ENCODE measurements at places on chromosomes 16 and 17. TPM values are rescaled to one million over a fixed set of nuclear protein-coding genes. Genes with fewer than 3 reads are reported as not detected.
A peak's percentile ranks its signal among the peaks of the same experiment; 100 is the strongest.

The MSL1 gene
- 64.8 TPM for polyA plus RNA-seq

GRCh38 chr17:73650140-73650539, 5.9 kb upstream of the SDK2 start:
- DNase-seq, result peak; percentile 60

DNA sequence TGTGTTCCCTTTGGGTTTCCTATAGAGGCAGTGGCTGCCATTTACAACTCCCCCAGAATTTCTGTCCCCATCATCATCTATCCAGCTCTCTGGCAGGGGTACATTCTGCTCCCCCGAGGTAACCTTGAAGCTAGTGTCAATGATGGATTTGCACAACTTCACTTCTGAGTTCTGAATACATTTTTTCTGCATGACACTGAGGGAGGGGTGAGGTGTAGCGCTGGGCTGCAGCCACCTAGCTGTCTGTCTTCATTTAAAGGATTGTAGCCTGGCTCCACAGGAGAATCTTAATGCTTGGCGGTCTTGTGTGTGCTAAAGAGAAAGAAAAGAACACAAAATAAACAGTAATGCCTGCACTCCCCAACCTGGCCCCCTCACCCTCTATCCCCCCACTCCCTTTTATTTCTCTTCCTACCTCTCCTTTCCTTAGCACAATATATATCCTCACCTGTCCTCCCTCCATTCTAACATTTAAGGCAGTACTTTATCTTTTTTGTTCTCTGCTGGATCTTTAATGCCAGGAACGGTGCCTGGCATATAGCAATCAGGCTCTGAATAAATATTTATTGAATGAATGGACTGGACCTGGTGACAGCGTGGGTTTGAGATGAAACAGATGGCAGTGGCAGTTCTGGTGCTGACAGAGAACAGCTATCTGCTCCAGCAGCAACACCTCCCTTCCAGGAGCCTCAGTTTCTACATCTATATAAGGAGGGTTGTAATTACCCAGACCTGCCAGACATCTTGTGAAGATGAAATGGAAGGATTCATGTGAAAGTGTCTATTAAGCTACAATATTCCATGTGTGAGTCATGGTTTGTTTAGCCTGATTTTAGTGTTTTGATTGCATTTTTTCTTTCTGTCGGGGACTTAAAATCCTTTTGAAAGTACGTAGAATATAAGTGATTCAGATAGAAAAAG, 163.5 kb upstream of the CDH11 start:
- DNase-seq, result no peak

- peak; percentile 96 for DNase-seq
These were observed 42.1 kb downstream of the TBC1D16 start for GRCh38 chr17:79993390-79994227.

DNA sequence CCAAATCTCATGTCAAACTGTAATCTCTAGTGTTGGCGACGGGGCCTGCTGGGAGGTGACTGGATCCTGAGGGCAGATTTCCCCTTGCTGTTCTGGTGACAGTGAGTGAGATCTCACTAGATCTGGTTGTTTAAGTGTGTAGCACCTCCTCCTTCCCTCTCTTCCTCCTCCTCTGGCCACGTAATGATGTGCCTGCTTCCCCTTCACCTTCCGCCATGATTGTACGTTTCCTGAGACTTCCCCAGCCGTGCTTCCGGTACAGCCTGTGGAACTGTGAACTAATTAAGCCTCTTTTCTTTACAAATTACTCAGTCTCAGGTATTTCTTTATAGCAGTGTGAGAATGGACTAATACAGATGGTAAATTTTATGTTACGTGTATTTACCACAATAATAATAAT, 49.2 kb downstream of the METTL16 start:
- no peak for DNase-seq

DNA sequence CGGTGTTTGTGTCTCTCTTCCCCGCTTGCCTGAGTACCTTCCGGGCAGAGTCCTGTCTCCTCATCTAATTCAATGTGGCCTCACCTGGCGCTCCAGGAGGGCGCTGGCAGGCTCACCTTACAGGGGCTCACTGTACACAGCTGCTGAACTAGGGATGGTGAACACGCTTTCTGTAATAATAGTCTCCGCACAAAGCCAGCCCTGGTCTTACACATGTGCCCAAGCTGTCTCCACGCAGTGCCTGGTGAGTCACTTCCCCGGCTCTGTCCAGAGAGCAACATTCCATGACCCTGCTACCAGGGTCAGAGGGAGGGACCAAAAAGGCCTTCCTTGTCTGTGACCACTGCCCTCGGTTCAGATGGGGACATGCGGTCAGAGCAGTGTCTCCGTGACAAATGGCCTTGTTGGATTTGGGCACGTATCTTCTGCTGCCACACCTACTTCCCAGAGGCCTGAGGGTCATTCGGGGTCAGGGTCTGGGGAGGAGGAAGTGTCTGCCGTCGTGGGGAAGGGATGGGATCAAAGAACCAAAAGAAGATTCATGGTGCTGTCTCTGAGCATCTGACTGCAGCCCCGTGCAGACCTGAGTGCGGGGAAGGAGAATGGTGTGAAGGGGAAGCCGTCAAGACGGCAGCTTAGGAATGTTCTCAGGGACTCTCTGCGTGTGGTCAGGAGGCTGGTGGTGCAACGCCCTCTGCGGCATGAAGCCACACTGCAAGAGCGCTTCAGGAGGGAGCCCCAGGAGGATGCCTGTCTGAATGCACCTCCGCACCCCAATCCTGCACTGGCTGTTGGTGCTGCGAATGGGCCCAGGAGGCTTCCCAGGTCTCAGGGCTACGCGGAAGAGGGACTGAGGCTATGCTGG, 68.8 kb downstream of the IL21R start:
- DNase-seq, result no peak

- no peak for DNase-seq
These were observed 31.3 kb downstream of the KDM8 start for GRCh38 chr16:27234603-27235002.

DNA sequence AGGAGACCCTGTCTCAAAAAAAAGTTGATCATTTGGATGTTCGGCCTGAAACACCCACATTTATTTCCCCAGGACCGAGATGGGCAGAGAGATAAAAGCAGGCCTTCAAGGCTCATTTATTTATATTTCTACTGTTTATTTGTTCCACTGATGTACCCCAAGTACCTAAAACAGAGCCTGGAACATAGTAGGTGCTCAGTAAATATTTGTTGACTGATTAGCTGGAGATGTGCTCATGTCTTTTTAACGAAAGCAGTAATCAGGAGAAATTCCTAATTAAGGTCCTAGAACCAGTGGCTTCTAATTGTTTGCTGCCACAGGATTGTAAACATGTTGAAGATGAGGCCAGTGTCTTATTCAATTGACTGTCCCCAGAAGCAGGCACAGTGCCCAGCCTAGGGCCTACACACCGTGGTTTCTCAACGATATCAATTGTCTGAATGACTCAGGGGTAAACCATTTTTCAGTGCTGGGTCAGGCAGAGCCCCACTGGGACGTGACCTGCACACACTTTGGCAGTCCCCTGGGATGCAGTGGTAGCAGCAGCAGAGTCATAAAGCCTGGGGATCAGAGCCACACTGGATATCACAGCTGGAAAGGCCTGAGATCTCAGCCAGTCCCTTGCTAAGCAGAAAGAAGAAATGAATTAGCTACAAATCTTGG, 34.8 kb downstream of the SOST start:
- peak; percentile 85 for DNase-seq

GRCh38 chr17:82412535-82413520, 5.3 kb upstream of the HEXD start:
- no peak for DNase-seq

GRCh38 chr17:80908776-80909175, 82.9 kb upstream of the CHMP6 start:
- no peak for DNase-seq

GRCh38 chr17:77423589-77424451, 283.1 kb downstream of the SEC14L1 start:
- no peak for DNase-seq

- peak; percentile 26 for DNase-seq
These were observed 48.0 kb downstream of the SHCBP1 start for GRCh38 chr16:46573008-46573833.

- no peak for DNase-seq
These were observed 158.2 kb downstream of the AIPL1 start for GRCh38 chr17:6276711-6277110.

- no peak for DNase-seq
These were observed 4.5 kb upstream of the HEXIM1 start for GRCh38 chr17:45143767-45144198.

GRCh38 chr17:70405492-70406220, 236.3 kb downstream of the KCNJ2 start:
- DNase-seq, result peak; percentile 85

DNA sequence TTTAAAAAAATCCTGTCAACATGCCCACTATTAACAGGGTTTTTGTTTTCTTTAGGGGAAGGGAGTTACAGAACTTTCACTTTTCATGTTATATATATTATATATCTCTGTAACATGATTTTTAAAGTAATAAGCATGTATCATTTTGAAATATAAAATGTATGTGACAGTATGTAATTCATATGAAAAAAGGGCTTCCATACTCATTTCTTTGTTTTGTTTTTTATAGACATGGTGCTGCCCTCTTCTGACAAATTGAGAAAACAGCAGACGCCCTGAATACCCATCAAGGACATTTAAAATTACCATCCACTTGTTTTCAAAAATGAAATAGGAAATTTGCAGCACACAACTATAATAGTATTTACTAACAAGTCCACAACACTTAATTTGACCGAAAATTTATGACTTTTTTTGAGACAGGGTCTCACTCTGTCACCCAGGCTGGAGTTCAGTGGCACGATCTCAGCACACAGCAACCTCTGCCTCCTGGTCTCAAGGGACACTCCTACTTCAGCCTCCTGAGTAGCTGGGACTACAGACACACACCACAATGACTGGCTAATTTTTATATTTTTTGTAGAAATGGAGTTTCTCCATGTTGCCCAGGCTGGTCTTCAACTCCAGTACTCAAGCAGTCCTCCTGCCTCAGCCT, 30.4 kb downstream of the CFDP1 start:
- peak; percentile 44 for DNase-seq

- no peak for DNase-seq
These were observed 95.6 kb downstream of the STXBP4 start for GRCh38 chr17:55063885-55064874.

DNA sequence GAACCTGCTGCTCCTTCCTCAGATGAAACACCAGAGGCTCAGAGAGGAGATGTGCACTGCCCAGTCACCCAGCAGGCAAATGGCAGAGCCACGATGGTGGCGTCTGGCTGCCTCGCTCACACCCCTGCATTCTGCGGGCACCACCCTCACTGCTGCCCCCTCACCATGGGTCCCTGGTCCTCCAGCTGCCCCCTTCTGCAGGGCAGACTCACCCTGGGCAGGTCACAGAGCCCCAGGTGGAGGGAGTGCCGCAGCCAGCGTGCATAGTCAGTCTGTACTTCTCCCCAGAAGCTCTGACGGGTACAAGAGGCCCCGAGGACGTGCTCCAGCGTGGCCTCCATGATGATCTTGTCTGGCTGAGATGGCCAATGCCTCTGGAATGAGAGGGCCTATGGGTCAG, 52.9 kb downstream of the RMI2 start:
- no peak for DNase-seq

DNA sequence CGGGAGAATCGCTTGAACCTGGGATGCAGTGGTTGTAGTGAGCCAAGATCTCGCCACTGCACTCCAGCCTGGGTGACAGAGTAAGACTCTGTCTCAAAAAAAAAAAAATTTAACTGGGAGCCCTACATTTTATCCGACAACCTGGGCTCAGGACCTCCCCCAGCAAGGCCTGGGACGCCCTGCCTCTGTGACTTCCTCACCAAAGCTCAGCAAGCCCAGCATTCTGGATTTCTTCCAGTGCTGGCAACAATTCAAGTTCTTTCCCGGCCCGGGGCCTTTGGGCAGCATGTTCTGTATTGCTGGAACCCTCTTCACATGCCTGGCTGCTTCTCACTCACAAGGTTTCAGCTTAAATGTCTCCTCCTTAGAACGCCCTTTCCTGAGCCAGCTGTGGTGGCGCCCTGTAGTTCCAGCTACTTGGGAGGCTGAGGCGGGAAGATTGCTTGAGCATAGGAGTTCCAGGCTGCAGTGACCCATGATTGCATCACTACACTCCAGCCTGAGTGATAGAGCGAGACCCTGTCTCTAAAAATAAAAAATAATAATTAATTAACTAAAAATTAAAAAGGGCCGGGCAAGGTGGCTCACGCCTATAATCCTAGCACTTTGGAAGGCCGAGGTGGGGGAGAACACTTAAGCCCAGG, 15.9 kb upstream of the MEIOB start:
- no peak for DNase-seq

- no peak for DNase-seq
These were observed 407 bp downstream of the MCRIP1 start for GRCh38 chr17:81832608-81833159.

DNA sequence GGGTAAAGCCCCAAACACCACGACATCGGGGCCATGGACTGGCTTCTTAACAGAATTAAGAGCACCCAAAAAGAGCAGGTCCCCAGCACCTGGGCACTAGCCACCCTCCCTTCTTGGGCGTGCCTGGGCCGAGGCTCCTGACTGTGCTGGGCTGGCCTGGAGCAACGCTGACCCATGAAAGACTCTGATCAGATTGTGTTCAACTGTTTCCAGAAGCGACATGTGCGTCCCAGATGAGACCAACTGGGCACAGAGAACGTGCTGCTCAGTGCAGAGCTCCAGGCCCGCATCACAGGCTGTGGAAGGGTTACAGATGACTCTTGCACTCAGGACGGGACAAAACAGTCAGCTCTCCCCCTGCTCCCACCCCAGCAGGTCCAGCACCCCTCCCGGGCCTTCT, 100.7 kb downstream of the KCNJ12 start:
- DNase-seq, result no peak

The CLEC10A gene
- not detected for polyA plus RNA-seq

The HP gene
- polyA plus RNA-seq, result not detected

DNA sequence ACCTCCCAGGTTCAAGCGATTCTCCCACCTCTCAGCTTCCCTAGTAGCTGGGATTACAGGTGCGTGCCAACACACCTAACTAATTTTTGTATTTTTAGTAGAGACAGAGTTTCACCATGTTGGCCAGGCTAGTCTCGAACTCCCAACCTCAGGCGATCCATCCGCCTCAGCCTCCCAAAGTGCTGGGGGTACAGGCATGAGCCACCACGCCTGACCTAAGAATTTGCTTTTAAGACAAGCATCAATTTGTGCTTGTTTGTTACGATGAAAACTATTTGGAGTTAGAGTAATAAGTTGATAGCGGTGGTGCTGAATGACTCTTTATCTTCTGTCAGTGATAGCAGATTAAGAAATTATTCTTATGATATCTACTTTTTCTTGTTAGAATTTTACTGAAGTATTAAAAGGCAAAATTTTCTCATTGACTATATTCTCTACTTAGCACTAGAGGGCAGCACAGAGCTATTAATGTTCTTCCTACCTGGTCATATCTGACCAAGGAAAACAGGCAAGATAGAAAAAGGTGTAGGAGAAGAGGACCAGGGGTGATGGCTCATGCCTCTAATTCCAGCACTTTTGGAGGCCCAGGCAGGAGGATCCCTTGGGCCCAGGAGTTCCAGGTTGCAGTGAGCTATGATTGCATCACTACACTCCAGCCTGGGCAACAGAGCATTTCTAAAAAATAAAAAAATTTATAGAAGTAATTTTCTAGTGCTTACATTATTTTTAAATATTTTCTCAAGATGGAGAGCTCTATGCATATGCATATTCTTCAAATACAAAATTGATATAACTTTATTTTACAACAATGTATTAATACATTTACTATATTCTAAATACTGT, 24.5 kb downstream of the STXBP4 start:
- DNase-seq, result peak; percentile 49

Measured in A549 (cell line).